Sigmoid colon (tissue), 7 donors: ENCODE measurements at places on chromosomes 5 and 9. TPM values are rescaled to one million over a fixed set of nuclear protein-coding genes. Genes with fewer than 3 reads are reported as not detected.

- H3K4me1 ChIP-seq = no peaks in the 10 kb centered on the region
- no peak overlapping the region for H3K27ac ChIP-seq
- no peaks in the 10 kb centered on the region for H3K27me3 ChIP-seq
- no peak overlapping the region for H3K4me3 ChIP-seq
These were observed 128.1 kb upstream of the LMX1B start for GRCh38 chr9:126485662-126486061.

GRCh38 chr9:28970241-28970654 lies 1397.0 kb upstream of the C9orf72 start:
- no peaks in the 10 kb centered on the region for H3K36me3 ChIP-seq
- no peaks in the 10 kb centered on the region for H3K27me3 ChIP-seq
- no peaks in the 10 kb centered on the region for H3K4me1 ChIP-seq
- no peak overlapping the region for H3K4me3 ChIP-seq

- peak overlapping the region; percentile 88 for H3K27ac ChIP-seq
- no peaks in the 10 kb centered on the region for H3K36me3 ChIP-seq
- H3K4me3 ChIP-seq = no peak overlapping the region
- H3K4me1 ChIP-seq = peaks cover 59% of the 10 kb centered on the region
- no peaks in the 10 kb centered on the region for H3K27me3 ChIP-seq
- DNase-seq = no peak
These were observed 36.1 kb downstream of the LHFPL2 start for GRCh38 chr5:78612227-78613150.

DNA sequence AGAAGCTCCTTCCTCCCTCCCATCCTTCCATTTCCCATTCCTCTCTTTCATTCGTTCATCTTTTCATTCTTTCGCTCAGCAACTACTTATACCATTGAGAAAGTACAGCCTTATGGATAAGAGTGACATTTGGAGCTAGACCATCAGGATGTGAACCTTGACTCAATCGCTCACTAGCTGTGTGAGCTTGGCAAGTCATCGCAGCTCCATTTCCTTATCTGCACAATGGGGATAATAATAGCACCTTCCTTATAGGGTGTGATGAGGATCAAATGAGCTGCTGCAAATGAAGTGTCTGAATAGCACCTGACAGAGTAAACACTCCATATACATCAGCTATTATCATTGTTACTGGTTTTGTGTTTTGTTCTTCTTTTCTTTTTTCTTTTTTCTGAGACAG lies 28.1 kb upstream of the SYNPO start:
- no peak overlapping the region for H3K27ac ChIP-seq
- peaks cover 62% of the 10 kb centered on the region for H3K4me1 ChIP-seq
- DNase-seq = no peak
- H3K4me3 ChIP-seq = no peak overlapping the region

DNA sequence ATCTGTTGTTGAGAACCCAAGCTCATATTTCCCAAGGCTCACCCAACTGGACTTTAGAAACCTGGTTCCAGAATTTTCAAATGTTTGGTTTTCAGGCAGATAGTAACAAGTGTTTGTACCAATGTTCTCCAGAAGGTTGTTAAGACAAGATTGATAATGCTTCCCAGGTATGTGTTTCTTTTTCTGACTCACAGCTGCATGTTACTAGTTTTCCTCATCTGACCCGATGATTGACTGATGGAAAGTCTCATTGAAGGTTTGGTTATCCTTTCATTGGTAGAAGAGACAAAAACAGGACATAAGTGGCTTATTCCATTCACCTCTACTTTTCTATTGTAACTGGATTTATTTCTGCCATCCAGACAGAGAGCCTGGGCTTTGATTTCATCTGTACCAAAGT lies 10.4 kb downstream of the BASP1 start:
- H3K27me3 ChIP-seq = no peaks in the 10 kb centered on the region
- H3K27ac ChIP-seq = no peak overlapping the region
- H3K36me3 ChIP-seq = no peaks in the 10 kb centered on the region
- H3K4me1 ChIP-seq = no peaks in the 10 kb centered on the region
- H3K4me3 ChIP-seq = no peak overlapping the region

DNA sequence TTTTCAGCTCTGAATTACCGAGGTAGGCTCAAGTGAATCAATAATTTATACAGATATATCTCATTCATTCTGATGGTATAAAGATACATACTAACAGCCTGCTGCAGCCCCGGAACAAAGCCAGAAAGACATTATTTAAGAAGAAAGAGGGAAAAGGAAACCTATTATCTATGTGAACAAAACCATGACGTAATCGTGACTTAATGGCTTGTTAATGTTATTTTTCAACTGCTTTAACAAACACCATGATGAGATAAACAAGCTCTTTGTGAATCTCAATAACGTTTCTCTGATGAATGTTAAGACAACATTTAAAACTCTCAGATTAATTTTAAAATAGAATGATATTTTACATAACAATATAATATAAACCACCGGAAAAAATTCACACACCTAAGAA lies 237.1 kb downstream of the SLF1 start:
- no peaks in the 10 kb centered on the region for H3K36me3 ChIP-seq
- no peak overlapping the region for H3K4me3 ChIP-seq
- DNase-seq = no peak
- H3K4me1 ChIP-seq = no peaks in the 10 kb centered on the region
- H3K27ac ChIP-seq = no peak overlapping the region

DNA sequence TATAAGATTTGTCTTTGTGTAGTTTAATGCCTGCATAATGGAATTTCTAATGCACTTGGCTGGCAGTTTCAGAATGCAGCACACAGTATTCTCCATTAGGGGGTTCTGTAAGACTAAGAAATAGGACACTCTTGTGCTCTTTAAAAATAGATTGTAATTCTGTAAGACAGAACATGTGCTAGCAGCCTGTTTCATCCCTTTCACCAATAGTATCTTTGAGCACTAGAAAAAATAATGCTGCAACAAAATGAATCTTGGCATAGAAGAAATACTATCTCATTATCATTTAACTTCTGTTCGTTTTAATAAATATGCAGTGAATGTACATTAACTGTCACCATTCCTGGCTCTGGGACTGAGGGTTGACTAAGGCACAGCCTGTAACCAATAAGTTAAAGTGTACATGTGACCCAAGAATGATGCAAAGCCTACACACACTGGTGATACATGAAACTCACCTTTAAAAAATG lies 23.8 kb upstream of the ZNF622 start:
- no peak overlapping the region for H3K4me3 ChIP-seq
- no peak for DNase-seq
- H3K36me3 ChIP-seq = no peaks in the 10 kb centered on the region
- H3K27ac ChIP-seq = no peak overlapping the region

DNA sequence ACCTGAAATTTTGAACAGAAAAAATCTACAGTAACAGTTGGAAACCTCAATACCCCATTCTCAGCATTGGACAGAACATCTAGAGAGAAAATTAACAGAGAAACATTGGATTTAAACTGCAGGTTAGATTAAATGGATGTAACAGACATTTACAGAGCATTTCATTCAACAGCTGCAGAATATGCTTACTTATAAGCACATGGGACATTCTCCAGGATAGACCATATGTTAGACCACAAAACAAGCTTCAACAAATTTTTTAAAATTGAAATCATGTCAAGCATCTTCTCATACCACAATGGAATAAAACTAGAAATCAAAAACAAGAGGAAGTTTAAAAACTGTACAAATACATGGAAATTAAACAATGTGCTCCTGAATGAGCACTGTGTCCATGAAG lies 316.3 kb downstream of the FAM170A start:
- no peaks in the 10 kb centered on the region for H3K4me1 ChIP-seq
- H3K36me3 ChIP-seq = no peaks in the 10 kb centered on the region
- H3K4me3 ChIP-seq = no peak overlapping the region
- no peak for DNase-seq
- H3K27ac ChIP-seq = no peak overlapping the region

- no peaks in the 10 kb centered on the region for H3K27me3 ChIP-seq
- no peak overlapping the region for H3K27ac ChIP-seq
- no peaks in the 10 kb centered on the region for H3K4me1 ChIP-seq
- peaks cover 41% of the 10 kb centered on the region for H3K36me3 ChIP-seq
These were observed 78.0 kb upstream of the CACNA1B start for GRCh38 chr9:137799630-137799983.

Gene CERT1
- total RNA-seq = 39.2 TPM

Gene S1PR3
- total RNA-seq = 22.3 TPM

Gene IL5
- not detected for total RNA-seq

Gene ANKS6
- total RNA-seq = 10.7 TPM

Gene IL4
- total RNA-seq = not detected

Gene NR3C1
- 65.6 TPM for total RNA-seq

Gene TEX48
- total RNA-seq = not detected

Gene ENTREP1
- total RNA-seq = 81.9 TPM
